ENCODE measurements at places on chromosomes 12 and 14.
A peak's percentile ranks its signal among the peaks of the same experiment; 100 is the strongest.

DNA sequence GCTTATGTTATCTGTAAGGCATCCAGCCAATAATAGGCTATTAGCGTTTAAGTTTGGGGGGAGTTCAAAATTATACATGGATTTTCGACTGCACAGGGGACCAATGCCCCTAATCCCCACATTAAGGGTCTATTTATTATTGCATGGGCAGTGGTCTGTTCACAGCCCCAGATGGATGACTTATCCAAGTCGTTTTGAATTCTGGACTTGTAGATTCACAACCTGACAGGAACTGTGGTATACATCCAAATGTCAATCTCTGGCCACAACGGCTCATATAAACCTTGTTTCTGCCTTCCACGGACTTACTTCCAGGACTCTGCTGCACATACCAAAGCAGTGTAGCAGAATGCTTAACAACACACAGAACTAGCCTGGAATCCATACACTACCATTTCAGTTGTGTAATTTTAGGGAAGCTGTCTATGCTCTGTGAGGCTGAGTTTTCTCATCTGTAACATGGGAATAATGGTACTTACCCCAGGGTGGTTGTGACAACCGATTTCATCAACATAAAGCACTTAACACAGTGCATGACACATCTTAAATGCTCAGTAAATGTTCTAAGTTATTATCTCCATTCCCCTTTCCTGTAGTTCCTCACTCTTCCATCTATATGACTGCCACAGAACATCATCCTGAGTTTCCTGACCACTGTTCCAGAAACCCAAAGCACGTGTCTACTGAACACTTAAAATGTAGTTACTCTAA is 3.7 kb downstream of the DDX24 start:
- DNase-seq: no peak

DNA sequence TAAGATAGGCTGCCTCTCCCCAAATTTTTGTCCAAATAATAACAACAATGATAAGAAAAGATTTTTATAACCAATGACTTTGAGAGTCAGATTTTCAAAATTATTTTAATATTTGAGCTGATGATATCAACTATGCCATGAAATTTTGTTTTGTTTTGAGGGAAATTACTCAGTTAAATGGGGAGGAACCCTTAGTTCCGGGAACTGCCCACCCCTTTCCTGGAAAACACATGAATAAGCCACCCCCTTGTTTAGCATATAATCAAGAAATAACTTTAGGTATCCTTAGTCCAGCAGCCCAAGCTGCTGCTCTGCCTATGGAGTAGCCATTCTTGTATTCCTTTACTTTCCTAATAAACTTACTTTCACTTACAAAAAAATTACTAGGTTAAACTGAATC is 61.4 kb downstream of the HMGA2 start:
- no peak for DNase-seq

GRCh38 chr12:114902665-114903064 is 218.7 kb upstream of the TBX3 start:
- no peak for DNase-seq

- DNase-seq: no peak
These were observed 98.1 kb downstream of the WIF1 start for GRCh38 chr12:65022960-65023359.

DNA sequence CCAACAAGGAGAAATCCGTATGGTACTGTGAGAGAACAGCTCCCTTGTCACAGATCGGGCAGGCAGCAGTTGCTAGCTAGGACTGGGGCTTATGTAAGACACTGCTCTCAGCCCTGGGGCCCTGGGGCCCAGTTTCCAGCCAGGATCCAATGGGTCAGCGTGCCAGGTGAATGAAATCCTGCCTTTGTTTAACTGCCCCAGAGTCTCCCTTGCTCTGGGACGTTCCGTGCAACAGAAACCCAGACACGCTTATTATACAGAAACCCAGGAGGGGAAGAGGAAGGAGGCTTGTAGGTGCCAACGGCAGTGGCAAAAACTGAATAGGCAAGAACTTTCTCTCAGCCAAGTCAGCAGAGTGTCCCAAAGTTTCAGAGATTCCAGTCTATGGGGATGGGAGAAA is 110.6 kb downstream of the DIO2 start:
- DNase-seq: no peak

- DNase-seq: no peak
These were observed 173.0 kb downstream of the CALM1 start for GRCh38 chr14:90569606-90570387.

DNA sequence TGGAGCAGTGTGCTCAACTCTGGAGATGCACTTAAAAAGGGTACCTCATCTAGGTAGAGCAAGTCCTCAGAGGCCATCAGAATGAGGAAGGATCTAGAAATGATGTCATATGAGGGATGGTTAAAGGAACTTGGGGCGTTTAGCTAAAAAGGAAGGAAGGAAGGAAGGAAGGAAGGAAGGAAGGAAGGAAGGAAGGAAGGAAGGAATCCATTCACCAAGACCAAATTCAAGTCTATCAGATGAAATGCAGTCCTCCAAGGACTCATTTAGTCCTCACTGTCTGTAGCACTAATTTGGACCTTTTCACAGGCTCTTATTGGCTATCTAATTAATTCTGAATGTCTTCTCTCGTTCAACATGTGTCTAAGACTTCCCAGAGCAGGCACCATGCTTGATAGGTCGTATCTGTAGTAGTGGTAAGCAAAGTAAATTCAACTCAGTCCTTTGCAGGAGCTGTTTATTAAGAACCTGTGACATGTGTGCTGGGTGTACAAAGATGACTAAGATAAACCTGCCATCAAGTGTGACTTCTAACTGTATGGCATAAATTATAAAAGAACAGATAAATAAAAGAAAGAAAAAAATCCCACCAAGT is 63.5 kb downstream of the LLPH start:
- DNase-seq: no peak

DNA sequence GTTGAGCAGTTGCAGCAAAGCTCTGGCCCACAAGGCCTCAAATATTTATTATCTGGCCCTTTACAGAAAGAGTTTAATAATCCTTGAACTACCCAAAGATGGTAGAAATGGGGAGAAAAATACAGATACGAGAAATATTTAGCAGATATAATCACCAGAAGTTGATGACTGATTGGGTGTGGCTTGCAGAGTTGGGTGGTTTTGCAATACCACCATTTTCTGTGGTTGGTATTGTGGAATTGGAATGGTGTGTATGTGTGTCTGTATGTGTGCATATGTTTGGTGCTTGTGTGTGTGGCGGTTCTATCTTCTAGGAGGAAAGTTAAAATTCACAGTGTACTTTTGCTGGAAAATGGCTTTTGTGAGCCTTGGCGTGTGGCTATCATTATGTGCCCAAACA is 85.4 kb upstream of the MANSC4 start:
- DNase-seq: no peak

DNA sequence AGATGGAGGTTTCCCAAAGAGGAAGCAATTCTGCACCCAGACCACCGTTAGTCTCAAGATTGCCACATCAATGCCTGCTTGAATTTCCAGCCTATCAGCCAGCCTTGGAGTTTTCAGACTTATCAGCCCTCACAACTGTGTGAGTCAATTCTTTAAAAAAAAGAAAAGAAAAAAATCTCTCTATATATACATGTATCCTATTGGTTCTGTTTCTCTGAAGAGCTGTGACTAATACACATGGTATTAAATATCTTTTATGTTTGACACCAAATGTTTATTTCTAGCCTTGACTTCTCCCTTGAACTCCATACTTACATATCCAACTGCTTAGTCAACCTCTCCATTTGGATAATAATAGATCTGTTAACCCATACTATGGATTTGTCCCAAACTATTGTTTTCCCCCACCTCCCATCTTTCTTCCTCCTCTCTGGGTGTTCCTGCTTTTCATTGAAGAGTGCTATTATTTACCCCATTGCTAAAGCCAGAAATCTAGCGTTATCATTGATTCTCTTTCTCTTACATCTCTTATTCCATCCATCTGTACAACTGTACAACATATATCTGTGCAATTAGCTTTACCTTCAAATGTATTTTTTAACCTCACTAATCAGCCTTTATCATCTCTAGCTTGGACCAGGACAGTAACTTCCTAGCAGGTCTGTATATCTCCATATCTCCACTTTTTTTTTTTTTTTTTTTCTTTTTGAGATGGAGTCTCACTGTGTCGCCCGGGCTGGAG is 22.7 kb upstream of the EID3 start:
- DNase-seq: no peak

DNA sequence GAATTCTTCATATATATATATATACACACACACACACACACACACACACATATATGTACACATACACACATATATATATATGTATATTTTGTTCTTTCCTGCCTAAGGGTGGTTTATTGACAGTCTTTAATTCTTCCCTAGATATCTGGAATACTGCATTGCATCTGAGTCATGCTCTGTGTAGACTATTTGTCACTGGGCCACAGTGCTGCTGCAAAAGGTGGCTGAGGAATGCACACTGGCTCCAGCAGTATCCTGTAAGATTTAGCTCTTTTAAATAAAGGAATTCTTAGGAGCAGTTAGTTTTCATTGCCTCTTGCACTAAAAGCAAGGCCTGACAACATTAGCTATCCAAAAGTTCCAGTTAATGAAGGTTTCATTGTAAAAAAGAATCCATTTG is 200.9 kb downstream of the APAF1 start:
- DNase-seq: no peak

DNA sequence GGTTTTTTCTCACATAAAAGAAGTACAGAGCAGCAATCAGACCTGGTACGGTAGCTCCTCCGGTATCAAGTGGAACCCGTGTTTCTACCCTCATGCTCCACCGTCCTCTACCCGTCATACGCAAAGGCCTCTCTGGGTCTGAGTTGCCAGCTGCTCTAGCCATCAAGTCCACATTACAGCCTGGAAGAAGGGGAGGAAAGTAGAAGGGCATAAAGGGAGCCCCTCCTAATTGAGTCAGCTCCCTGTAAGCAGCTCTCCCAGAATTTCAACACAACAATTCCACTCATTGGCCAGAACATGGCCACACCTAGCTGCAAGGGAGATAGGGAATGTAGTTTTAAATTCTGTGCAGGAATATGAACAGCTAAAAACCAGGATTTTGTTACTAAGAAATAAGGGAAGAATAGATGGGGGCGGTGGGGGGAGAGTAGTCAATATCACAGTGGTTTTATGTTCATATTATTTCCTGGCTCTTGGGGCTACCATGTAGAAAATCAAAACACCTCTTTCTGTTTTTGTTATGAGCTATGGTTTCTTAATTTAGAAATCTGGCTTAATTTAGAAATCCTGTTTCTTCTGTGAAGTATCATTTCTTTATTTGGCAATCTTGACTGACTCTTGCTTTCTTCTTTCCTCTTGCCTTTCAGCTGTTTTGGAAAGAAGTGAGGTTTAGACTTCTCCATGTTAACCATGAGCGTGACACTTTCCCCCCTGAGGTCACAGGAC is 103.9 kb downstream of the AKAP6 start:
- DNase-seq: no peak

GRCh38 chr14:104396682-104397470 is 182.7 kb upstream of the C14orf180 start:
- no peak for DNase-seq

DNA sequence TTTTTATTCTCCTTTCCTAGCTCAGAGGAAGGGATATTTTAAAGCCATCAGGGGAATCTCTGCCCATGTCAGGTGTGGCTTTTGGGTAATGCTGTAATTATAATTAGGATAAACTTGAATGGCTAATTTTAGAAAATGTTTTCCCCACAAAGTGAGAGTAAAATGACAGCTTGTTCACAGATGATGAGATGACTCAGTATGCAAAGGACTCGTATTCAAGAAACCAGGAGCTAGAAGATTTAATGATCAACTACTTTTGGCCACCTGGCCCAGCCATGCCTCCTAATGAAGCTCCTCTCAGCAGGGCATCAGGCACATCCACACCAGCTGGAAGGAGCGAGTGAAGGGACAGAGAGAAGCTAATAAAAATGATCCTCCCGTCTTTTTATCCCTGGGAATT is 29.0 kb upstream of the PLEKHG7 start:
- DNase-seq: no peak

DNA sequence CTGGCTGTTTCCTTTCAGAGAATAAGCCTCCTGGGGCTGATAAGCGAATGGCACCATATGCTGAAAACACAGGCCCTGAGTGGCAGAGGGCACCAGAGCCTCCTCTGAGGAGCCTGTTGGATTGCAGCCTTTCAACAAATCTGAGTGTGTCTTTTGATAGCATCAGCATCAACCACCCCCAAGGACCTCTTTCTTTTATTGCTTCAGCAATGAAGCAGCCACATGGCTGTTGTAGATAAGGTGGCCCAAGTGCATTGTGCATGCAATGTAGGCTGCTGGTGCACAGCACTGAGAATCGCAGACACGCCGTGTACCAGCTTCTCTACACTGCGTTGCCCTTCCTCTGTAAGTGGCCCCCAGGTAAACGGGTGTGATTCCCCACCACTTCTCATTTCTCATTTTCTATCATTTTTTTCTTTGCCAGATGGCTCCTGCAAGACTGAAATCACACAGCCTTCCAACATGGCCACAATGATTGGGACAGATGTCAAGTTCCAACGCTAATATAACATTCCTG is 191.7 kb downstream of the DAD1 start:
- no peak for DNase-seq

DNA sequence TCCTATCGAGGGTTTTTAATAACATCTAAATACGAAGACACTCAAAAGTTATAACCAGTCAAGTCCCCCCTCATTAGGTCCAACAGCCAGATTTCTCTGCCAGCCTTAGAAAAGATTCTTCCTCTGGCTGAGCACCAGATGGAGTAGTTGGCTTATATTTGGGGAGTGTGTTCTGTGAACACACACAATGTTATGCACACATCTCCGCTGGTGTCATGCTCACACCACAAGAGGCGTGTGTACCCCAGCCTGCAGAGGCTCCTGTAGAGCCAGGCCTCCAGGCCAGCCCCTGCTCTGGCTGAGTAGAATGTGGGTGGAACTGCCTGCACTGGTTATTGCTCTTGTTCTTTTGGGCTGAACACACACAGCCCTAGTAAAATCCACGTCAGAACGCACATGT is 64.0 kb downstream of the PIWIL1 start:
- DNase-seq: no peak

GRCh38 chr14:76490735-76491134 is 114.8 kb downstream of the ESRRB start:
- DNase-seq: no peak

- DNase-seq: peak; percentile 38
These were observed at the start of gene SPTB for GRCh38 chr14:64879635-64880220. TSS of gene SPTB (minus strand) at chr14:64879907. CDS start at chr14:64823094, 56,813 bp downstream.

DNA sequence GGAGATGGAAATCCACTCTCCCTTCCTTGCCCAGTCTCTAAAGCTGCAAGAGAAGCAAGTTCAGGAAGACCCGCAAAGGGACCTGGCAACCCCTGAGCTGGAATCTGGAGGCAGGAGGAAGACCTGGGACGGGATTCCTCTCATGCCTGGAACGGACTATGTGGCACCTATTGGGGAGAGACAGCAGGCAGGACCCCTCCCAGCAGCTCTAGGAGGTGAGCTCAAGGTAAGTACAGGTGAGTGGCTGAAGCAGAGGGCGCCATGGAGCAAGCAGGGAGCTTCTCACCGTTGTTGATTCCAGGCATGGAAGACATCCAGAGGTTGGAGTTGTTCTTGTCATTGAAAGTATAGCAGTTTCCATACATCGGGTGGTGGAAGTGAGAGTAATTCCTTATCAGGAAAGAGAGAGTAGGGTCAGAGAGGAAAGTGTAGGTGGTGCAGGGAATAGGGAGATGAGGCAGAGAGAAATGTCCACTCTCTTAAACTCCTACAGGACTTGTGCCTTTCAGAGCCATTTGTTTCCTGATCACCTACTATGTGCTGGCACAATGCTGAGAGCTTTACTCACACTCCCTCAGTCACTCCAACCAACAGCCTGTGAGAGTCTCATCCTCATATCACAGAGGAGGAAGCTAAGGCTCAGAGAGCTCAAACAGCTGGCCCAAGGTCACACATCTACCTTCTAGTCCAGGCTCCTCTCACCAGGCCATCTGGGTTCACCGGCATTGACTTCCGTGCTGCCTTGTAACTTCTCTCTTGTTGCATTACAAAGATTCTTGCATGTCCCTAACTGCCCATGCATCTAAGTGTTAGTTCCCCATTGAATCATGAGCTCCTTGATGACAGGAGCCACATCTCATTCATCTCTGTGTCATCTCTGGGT is 13.9 kb upstream of the TNFRSF1A start:
- DNase-seq: no peak
